ENCODE measurements at places on chromosomes 6 and 20. TPM values are rescaled to one million over a fixed set of nuclear protein-coding genes. Genes with fewer than 3 reads are reported as not detected.

Gene EPHA7
- total RNA-seq, result 216 TPM

Gene HMGN4
- total RNA-seq, result 85.6 TPM

Gene MAP7
- total RNA-seq, result 2.9 TPM

Gene BPIFB2
- not detected for total RNA-seq

Gene PCSK2
- total RNA-seq, result 2.0 TPM

Gene GABRR1
- not detected for total RNA-seq

Gene ANGPT4
- 0.46 TPM for total RNA-seq

Gene SIGLEC1
- total RNA-seq, result 13.1 TPM

Gene TFAP2D
- not detected for total RNA-seq

Gene ULBP3
- 0.65 TPM for total RNA-seq

Gene SLC44A4
- 0.80 TPM for total RNA-seq

Gene VGLL2
- total RNA-seq, result not detected

Gene SLC29A1
- total RNA-seq, result 159 TPM

Gene PSORS1C2
- not detected for total RNA-seq

Gene ADGRB3
- 5.8 TPM for total RNA-seq

Gene GNMT
- total RNA-seq, result 2.3 TPM

Gene TRIM31
- not detected for total RNA-seq

Gene LTA
- not detected for total RNA-seq

Gene ULBP2
- not detected for total RNA-seq

Gene PRSS35
- total RNA-seq, result not detected

Gene POLR1C
- total RNA-seq, result 18.9 TPM

Gene FKBP1A
- total RNA-seq, result 92.9 TPM

Gene FOXC1
- total RNA-seq, result 19.7 TPM

Gene AIF1
- 9.4 TPM for total RNA-seq

Gene NKX2-4
- not detected for total RNA-seq

Gene UNC93A
- not detected for total RNA-seq

Gene ELOVL2
- 0.57 TPM for total RNA-seq

Gene PSMA7
- 287 TPM for total RNA-seq

Gene SAMD5
- total RNA-seq, result 0.86 TPM

Gene GLYATL3
- not detected for total RNA-seq

Gene SNHG17
- total RNA-seq, result 19.4 TPM

Gene PEX6
- total RNA-seq, result 21.9 TPM

Gene CLIC5
- total RNA-seq, result 7.2 TPM

Gene LY6G6C
- not detected for total RNA-seq

Gene FOXS1
- total RNA-seq, result 3.4 TPM

Data from esophagus muscularis mucosa (tissue), 4 donors.